Lung microvascular endothelial cell (primary cell): ENCODE measurements at places on chromosomes 6 and 20. TPM values are rescaled to one million over a fixed set of nuclear protein-coding genes. Genes with fewer than 3 reads are reported as not detected.

Gene PI3
- total RNA-seq: not detected in 2 replicates

Gene CTCFL
- total RNA-seq: not detected in 2 replicates

Gene ZBTB24
- 3.1 and 4.4 TPM in 2 replicates for total RNA-seq

Gene MUC22
- total RNA-seq: not detected in 2 replicates

Gene CNKSR3
- total RNA-seq: 3.5 and 8.1 TPM in 2 replicates

Gene TCF15
- total RNA-seq: 0.60 and 0.87 TPM in 2 replicates

Gene PPIL6
- total RNA-seq: 0.22 and 0.60 TPM in 2 replicates

Gene TMEM74B
- total RNA-seq: under 0.01 and 0.44 TPM in 2 replicates

Gene SEL1L2
- not detected in 2 replicates for total RNA-seq

Gene L3MBTL1
- 1.5 and 2.6 TPM in 2 replicates for total RNA-seq

Gene FIG4
- total RNA-seq: 8.7 and 12.7 TPM in 2 replicates

Gene BTNL2
- not detected in 2 replicates for total RNA-seq

Gene PDE10A
- 4.6 and 6.3 TPM in 2 replicates for total RNA-seq

Gene MRAP2
- 1.3 and 1.8 TPM in 2 replicates for total RNA-seq

Gene TUBB1
- not detected in 2 replicates for total RNA-seq

Gene TFAP2B
- not detected in 2 replicates for total RNA-seq
